Stimulated activated CD4-positive, alpha-beta T cell treated with anti-CD3 and anti-CD28 coated beads, Interleukin-12 subunit alpha, Interleukin-12 subunit beta, amount 100 ng/mL, for 4 hours (primary cell): ENCODE measurements at places on chromosomes 1 and 21.

GRCh38 chr1:18217398-18218043 is 109.9 kb downstream of the IGSF21 start:
- DNase-seq: no peak

GRCh38 chr1:85553416-85554335 is 26.9 kb upstream of the CCN1 start:
- DNase-seq: no peak

DNA sequence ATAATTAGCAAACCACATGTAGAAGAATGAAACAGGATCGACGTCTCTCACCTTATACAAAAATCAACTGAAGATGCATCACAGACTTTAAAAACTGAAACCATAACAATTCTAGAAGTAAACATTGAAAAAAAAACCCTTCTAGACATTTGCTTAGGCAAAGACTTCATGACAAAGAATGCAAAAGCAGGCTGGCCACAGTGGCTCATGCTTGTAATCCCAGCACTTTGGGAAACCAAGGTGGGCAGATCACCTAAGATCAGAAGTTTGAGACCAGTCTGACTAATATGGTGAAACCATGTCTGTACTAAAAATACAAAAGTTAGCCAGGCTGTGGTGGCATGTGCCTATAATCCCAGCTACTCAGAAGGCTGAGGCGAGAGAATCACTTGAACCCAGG is 1351.7 kb downstream of the MRPL39 start:
- no peak for DNase-seq

DNA sequence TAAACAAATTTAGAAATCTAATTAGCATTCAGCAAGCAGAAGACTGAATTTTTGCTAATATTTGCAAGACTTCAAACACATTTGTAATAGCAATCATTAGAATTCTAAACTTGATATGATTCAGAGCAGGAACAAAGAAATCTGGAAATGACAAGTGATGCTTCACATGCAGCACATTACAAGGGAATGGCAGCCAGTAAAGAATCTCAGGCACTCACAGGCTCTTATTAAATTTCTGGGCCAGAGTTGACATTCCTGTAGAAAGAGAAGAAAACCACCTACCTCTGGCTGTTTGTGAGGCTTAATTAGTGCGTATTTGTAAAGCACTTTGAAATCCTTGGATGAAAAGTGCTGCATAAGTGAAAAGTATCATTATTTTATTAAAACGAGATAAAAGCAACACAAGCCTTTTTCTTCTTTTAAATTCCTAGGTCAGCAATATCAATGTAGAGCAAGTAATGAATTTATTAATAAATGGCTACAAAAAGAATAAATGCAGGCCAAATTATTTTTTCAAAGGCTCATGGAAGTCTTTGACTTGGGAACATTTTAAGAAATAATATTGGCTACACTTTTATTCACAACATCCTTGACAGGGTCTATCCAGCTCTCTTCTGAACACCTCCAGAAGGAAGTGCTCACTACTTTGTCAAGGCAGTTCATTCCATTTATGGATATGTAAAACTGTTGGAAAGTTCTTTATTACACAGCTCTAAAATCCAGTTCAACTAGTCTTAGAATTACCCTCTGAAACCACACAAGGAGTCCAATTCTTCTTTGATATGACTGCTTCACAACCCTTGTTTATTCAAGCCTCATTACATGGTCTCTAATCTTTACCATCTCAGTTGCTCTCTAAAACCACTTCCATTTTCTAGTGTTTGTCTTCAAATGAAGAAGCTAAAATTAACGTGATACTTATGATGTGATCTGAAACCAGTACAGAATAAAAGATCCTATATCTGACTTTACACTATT is 32.1 kb upstream of the SCYL3 start:
- DNase-seq: no peak

GRCh38 chr1:199054694-199055093 is 415.9 kb downstream of the PTPRC start:
- no peak for DNase-seq

DNA sequence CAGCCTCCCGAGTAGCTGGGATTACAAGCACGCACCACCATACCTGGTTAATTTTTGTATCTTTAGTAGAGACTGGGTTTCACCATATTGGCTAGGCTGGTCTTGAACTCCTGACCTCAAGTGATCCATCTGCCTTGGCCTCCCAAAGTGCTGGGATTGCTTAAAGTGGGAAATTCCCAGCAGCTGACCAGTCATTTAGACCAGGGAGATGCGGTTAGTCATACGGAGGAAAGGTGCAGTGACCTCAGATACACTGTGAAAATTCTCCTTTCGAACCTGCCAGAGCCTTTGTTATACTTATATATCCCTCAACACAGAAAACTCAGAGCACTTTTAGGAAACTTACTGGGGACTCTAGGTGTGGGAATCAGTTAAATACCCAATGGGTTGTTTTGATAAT is 39.6 kb downstream of the MAP10 start:
- DNase-seq: no peak

DNA sequence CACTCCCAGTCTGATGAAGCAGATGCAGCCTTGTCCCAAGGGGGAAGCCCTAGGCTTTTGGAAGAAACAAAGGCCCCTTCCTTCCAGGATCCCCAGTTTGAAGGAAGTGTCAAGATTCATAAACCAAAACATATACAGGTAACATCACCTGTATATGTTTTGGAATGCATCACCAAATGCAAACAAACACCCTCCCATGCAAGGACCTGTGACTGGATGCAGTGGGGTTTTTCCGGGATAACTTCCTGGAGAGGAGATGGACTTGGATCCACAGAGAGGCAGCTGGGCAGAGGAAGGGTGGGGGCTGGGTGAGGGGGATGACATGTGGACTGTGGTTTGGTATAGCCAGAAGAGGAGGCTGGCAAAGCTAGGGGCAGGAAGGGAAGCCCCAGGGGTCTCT is 1.5 kb upstream of the PLA2G2F start:
- DNase-seq: no peak

DNA sequence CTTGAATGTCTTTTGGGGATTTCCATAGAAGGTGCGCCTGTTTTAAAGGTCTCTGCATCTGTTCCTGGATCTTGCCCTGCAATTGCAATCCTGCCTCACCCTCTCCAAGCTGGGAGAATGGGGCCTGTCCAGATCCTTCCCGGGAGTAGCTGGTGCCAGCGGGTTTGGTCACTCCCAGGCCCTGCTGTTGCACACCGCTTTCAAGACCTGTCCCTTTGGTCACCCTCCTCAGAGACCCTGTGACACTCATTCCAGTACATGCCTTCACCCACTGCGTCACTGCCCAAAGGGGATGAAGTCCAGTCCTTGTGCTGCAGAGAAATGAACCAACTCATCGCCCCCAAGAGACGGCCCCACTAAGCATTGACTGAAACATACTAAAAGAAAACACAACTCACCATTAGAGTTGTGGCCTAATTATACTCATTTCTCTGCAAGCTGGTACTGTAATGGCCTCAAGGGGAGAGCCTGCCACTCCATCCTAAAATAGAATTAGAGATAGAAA is 1.9 kb upstream of the IRF2BP2 start:
- DNase-seq: no peak

DNA sequence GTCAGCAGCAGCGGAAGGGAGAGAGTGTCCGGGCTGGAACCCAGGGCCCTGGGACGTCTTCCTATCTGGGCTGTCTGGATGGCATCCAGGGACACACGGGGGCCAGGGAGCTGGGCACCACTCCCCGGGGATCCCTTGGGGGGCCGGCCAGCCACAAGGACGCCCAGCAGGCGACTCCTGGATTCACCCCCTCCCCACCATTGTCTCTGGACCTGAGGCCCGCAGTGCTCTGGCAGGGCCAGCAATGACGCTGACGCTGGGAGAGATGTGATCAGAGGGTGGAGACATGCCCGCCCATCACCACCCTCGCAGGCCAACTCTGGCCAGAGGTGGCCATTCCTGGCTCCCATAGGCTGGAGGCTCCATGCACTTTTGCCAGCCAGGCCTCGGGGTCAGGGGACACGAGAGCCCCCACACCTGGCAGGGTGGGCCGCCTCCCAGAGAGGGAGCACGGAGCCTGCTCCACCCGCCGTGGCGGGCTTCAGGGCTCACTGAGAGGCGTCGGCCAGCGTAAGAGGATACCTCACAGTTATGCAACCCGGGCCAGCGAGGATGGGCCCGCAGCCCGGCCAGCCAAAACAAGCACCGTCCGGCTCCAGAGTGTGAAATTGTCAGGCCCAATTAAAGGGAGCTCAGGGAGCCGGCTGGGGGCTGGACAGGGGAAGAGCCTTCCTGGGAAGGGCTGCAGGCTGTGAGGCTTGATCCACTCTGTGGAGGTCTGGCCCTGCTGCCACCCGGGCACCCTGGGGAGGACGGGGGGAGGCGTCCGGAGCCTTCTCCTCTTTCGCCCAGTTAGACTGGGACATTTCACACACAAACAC is 10.3 kb downstream of the ACTRT2 start:
- DNase-seq: no peak

- DNase-seq: no peak
These were observed 970 bp downstream of the TNFRSF1B start for GRCh38 chr1:12167493-12168429.

DNA sequence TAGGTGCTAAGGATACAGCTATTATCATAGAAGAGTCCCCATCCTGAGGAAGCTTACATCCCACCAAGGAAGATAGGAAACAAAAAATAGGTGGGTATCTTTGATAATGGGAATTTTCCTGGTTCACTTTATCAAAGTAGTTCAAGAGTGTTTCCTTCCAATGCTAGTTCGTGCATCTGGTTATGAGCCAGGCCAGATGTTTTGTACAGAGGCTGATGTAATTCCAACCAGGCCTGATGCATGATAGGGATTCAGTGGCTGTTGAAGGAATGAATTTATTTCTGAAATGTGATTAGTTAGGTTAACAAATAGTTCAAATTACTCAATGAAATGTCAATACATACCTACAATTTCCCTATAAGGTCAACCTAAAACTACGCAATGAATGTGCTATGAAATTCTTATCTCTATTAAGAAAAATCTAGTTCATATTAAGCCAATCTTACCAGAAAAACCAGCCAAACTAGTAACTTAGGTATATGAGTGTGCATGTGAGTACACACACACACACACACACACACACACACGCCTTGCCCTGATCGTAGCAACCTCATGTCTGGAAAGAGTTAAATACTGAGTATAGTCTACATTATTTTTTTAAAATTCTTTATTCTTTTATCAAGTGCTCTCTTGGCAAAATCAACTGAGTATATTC is 9.5 kb upstream of the ZBTB18 start:
- DNase-seq: no peak

DNA sequence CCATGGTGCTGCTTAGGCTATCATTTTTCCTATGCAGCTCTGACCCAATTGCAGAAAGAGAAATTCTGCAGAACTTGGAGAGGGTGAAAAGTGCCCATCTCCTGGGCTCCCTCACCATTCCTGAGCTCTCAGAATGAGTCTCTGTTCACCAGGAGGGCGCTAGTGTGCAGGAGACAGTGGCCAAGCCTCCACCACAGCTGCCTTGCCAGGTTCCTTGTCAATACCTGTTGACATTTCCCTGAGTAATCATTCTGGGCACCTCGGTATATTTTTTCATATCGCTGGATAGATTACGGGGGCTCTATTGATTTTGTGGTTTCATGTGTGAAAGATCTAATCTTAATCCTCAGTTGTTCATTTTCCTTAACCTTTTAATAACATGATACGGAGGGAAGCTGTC is 13.0 kb upstream of the C8B start:
- no peak for DNase-seq

DNA sequence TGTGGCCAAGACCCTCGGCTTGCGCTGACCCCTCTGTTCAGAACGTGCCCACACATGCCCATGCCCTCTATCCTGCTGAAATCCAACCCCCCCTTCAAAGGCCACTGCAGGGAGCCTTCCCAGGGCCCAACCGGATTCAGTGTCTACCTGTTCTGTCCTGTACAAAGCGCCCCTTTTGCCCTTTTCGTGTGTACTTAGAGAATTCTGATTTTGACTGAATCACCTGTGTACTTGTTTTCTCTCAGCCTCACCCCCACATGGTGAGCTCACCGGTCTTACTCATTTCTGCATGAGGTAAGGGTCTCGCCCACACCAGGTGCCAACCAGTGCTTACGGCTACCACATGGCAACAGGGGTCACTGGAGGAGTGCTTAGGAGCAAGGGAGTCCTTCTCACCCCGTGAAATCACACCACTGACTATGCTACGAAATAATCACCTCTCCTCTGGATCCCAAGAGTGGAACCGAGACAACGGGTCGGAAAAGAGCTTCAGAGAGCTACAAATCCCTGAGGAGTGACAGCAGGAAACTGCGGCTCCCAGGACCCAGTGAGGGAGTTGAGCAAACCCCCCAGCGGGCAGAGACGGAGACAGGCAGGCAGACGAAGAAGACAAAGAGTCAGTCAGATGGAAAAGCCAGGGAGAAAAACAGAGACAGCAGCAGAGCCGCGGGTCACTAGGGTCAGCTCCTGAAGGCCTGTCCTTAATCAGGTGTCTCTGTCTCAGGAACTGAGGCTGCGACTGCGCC is 2.1 kb upstream of the S100A2 start:
- DNase-seq: peak; percentile 28

GRCh38 chr1:32399843-32400242 is 5.6 kb upstream of the BSDC1 start:
- no peak for DNase-seq

- DNase-seq: no peak
These were observed 20.2 kb downstream of the MRPL37 start for GRCh38 chr1:54220004-54220811.

- no peak for DNase-seq
These were observed 58.5 kb upstream of the ASB17 start for GRCh38 chr1:75990686-75991085.
